Chondrocyte (in vitro differentiated cells): ENCODE measurements at places on chromosomes 11 and 22. TPM values are rescaled to one million over a fixed set of nuclear protein-coding genes. Genes with fewer than 3 reads are reported as not detected.

DNA sequence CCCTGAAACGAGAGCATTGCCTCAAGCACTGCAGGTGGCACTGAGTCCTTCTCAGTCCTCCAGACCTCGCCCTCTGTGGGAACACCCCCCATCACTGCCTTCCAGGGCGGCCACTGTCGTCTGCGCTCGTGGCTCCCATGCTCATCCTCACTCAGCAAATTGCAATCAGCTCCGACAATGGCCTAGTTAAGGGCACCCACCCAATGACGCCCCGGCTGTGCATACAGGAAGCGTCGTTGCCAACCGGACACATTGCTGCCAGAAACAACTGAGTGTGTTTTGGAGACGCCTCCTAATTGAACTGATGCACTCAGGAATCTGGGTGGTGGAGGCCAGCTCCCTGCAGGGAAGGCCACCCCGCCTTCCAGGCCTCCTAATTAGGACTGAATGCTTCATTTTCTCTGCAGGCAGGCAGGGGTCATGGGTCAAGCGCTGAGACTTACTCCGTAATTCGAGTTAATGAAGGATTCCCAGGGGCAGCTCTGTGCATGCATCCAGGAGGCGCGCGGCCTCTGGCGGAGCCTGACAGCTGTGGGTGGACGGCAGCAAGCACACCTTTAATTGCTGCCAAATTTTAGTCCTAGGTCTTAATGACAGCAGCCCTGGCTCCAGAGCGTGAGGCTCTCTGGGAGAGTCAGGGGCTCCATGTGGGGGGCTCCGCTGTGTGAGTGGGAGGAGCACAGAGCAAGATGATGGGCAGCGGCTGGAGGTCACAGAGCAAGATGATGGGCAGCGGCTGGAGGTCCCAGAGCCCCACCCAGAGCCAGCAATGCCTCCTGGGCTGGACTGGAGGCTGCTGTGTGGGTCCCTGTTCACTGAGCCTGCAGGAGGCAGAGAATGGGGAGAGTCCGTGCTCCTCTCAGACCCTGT is 199.0 kb downstream of the BRD1 start:
- H3K4me1 ChIP-seq: peaks cover 8% of the 10 kb centered on the region
- H3K27me3 ChIP-seq: peaks cover 24% of the 10 kb centered on the region
- no peak for DNase-seq
- no peak overlapping the region for H3K27ac ChIP-seq
- H3K36me3 ChIP-seq: no peaks in the 10 kb centered on the region

DNA sequence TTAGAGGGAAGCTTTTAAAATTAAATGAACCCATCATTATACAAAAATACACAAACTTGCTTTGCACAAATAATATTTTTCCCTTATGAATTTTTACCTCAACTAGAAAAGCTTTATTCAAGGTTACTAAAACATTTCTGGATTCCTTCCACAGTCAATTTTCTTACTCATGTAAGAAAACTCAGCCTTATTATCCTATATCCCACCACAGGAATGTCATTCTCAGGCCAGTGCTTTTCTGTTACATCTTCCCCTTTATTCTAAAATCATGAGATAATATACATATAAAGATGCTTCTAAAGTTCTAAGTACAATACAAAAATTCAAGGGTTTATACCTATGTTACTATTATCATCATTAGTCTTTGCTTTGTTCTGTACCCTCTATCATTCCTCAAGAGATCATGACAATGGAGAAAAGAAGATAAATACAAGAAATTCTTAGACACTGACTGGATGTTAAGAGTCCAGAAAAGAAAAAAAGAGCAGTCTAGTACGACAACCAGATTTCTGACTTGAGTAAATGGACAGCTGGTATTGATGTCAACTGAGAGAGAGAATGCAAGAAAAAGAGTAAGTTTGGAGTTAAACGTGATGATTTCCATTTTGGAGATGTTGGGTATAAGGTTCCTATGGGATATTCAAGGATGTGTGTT is 60.3 kb downstream of the MTMR2 start:
- H3K36me3 ChIP-seq: peaks cover 9% of the 10 kb centered on the region
- peaks cover 56% of the 10 kb centered on the region for H3K4me1 ChIP-seq
- no peak for DNase-seq

The C1QTNF6 gene
- 11.3 to 27.7 TPM (median 14.6 TPM) in 3 replicates for total RNA-seq

DNA sequence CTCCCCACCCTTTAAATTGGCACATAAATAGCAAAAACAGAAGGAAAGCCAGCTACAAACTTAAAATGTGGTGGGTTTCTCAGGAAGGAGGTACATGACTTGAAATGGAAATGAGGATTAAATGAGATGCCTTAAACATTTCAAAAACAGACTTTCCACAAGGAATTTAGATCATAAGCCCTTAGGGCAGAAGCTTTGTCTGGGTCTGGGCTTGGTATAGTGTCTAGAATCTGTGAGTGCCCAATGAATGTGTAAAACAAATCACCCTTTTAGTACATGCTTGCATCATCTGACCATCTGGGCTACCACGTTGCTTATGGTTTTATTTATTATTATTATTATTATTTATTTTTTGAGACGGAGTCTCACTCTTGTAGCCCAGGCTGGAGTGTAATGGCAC is 37.1 kb upstream of the CREB3L1 start:
- DNase-seq: no peak
- peaks cover 71% of the 10 kb centered on the region for H3K4me1 ChIP-seq
- no peak overlapping the region for H3K4me3 ChIP-seq
- no peaks in the 10 kb centered on the region for H3K36me3 ChIP-seq
- H3K27ac ChIP-seq: peak overlapping the region; percentile 96
- H3K27me3 ChIP-seq: no peaks in the 10 kb centered on the region

The MIAT gene
- 2.5 to 6.2 TPM (median 3.5 TPM) in 3 replicates for total RNA-seq

The MMP27 gene
- not detected in 3 replicates for total RNA-seq
